ENCODE measurements at places on chromosomes 3 and 15.

DNA sequence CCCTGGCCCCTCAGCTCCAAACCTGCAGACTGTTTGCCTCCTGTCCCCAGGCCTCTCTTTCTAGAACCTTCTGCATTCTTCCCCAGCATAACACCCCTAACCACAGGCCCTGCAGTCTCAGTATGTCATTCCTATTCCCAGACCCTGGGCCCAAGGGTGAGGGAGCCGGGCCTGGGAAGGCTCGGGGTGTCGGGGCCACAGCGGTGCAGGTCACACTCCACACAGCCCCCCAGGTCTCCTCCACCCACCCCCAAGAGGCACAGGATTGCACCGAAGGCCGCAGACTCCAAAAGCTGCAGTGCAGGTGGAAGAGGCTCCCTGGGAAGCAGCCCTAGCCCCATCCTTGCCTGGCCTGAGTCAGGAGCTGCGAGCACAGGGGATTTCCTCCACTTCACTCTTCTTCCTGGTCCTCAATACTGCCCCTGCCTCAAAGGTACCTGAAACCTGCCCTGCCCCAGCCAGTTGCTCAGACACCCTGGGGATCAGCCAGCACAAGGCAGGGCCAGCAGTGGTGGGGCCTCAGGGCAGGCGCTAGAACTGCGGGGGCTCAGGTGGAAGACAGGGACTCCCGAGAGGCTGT lies 31.1 kb downstream of the TNK2 start:
- no peak for DNase-seq

GRCh38 chr3:37955918-37956707 lies 34.5 kb upstream of the VILL start:
- no peak for DNase-seq

DNA sequence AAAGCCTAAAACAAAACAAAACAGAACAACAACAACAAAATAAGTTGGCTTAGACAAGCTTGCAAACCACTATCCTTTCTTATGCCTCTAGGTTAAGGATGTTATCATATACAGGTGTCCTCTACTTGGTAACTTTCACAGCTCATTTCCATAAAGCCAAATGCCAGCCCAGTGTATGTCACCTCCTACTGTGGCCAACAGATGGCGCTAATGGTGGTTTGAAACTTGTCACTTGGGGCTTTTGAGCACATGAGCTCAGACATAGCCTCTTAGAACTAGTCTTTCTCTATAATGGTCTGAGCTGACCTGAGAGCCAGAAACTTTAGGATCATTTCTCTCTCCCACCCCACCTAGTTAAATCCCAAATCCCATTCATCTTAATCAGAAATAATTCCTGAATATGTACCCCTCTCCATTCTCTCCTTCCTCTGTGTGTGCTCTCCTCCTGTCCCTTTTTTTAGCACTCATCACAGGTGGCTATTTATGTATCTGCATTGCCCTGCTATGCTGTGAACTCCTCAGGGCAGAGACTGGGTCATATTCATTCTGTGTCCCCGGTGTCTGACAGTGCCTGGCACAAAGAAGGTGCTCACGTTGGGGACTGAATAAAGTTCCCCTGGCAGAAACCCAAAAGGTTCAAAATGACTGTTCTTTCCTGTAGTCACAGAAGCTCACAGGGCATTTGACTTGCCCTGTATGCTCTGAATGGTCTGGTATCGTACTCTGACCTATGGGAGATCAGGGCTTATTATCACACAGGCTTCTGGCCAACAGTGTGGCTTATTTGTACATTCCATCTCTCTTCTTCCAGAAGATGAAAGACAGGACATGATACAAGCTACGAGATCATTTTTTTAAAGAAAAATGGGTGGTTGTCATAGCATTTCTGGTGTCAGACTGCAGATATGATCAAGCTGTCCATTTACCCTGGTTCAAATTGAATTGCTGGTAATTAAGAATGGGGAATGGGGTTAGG lies 319.3 kb upstream of the AZI2 start:
- DNase-seq: no peak

GRCh38 chr15:39931615-39932014 lies 2.3 kb upstream of the EIF2AK4 start:
- DNase-seq: no peak

All from activated CD8-positive, alpha-beta memory T cell treated with anti-CD3 and anti-CD28 coated beads for 1 hour (primary cell).